ENCODE measurements at places on chromosomes 4 and X.

DNA sequence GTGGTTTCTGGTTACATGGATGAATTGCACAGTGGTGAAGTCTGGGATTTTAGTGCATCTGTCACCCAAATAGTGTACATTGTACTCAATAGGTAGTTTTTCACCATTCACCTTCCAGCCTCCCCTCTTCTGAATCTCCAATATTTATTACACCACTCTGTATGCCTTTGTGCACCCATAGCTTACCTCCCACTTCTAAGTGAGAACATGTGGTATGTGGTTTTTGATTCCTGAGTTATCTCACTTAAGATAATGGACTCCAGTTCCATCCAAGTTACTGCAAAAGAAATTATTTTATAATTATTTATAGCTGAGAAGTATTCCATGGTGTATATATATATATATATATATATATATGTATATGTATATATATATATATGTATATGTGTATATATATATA is 155.8 kb downstream of the HHIP start:
- no peak for DNase-seq

- no peak for DNase-seq
Observed at GRCh38 chr4:7635445-7636239, 200.9 kb upstream of the PSAPL1 start.

DNA sequence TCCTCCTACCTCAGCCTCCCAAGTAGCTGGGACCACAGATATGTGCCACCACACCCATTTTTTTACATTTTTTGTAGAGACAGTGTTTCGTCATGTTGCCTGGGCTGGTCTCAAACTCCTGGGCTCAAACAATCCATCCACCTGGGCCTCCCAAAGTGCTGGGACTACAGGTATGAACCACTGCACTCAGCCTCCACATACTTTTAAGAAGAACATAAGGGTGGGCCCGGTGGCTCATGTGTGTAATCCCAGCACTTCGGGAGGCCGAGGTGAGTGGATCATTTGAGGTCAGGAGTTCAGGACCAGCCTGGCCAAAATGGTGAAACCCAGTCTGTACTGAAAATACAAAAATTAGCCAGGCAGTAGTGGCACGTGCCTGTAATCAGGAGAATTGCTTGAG is 51.5 kb upstream of the MXD4 start:
- DNase-seq: no peak

DNA sequence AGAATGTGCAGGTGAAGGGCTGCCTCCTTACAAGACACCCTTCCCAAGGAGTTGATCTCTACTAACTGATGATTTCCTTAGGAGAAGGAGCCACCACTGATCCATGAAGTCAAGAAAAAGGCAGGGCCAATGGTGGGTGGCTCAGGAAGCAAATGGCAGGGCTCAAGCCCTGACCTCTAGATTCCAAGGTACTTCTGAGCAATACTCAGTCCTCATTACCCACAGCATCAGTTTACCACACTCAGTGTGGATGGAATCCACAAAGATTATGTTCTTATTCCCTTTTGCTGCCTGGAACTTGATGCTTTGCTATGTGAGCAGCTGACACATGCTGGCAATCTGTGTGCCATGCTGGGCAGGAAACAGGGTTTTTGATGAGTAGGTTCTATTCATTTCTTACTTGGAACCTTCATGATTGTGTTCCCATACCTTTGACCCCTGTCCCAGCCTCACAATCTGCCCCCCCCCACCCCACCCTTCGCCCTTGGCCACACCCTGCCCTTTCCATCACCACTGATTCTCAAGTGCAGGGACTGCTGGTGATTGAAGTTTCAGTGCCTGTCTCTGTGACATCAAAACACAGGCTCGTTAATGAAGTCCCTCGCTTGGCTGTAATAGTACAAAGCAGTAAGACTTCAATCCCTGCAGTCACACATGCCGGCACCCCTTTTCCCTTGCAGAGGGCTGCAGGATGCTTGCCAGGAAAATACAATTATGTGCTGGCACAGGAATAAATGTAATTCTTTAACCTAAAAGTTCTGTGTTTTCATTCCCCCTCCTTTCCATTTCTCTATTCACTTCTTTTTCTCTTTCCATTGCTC is 135.6 kb upstream of the GPC4 start:
- DNase-seq: no peak

DNA sequence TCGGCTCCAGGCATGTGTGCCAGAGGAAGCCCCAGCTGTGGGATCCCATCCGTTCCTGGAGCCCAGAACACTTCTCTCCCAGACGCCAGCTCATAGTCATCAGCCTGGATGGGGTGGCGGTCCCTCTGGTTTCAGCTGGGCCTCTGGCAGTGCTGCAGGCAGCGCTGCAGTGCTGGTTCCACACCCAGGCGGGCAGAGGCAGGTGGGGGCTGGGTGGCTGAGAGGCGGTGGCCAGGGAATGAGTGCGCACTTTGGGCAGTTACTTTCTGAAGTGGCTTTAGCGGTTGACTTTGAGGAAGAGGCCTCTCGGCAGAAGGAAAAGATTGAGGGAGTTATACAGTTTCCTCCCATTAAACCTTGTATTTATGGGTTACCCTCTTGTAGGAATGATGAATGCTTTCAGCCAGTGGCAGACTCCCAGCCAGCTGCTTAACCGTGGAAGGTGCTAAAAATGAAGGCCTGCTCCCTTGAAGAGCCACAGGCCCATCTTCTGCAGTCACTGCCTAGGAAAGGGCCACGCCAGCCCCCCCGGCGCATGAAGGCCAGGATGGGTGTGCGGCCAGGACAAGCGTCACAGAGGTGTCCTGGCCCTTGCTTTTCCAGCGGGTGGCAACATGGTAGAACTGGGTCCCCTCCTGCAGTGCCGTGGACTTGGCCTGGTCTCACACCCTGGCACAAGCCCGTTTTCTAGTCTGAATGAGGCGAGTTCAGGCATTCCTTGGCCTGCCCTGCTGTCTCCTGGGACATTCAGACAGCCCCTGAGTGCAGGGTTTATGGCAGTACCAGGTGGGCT is 9.9 kb downstream of the TADA2B start:
- DNase-seq: peak; percentile 64

DNA sequence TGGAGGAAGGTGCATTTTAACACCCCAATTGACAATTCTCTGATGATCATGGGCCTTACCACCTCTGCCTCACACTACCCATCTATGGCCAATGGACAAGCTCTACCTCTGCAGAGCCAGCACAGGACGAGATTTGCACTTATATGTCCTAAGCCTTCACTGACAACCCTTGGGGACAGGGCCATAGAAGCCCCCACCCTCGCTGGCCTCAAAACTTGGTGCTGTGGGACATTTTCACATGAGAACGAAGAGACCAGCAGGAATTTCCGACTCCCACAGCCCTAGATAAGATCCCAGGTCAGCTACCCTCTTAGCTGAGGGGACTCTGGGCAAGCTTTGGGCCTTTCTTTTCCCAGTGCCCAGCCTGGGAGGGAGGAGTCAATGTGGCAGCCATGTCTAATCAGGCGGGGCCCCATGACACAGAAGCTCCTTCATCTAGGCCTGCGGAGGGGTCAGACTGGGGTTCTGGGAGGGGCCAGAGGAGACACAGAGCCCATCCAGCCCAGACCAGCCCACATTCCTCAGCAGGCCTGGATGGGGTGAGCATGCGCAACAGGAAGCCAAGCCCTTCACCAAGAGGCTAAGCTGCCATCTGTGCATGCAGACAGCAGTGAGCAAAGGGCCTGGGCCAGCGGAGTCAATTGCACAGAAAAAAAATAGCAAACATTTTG is 12.1 kb downstream of the PJA1 start:
- peak; percentile 87 for DNase-seq

DNA sequence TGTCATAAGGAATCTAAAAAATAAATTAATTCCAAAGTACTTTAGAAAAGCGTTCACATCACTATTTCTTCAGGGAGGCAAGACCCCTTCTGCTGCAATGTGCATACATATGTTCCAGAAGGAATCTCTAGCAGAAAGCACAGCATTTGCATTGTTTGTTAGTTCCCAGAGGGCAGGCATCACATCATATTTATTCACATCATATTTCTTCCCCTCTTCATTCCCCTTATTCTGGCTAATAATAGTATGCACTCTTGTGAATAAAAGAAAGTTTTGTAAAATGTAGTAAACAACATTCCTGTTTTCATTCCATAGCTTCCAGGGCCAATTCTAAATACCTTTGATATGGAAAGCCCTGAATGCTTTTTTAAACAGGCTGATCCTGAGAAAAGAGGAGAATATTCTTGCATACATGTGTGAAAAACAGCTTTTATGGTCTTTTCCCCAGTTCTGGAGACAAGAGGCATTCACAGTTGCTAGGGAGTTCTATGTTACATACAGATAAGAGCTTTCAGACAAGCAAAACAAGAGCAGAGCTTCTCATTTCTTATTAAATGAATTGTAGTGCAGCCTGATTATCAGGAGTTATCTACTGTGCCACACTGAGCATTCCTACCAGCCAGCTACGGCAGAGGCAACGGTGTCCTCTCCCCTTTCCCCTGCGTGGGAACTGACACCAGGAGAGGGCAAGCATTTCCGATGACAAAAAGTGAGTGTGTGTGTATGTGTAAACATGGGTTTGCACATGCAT is 15.2 kb downstream of the GATB start:
- DNase-seq: no peak

DNA sequence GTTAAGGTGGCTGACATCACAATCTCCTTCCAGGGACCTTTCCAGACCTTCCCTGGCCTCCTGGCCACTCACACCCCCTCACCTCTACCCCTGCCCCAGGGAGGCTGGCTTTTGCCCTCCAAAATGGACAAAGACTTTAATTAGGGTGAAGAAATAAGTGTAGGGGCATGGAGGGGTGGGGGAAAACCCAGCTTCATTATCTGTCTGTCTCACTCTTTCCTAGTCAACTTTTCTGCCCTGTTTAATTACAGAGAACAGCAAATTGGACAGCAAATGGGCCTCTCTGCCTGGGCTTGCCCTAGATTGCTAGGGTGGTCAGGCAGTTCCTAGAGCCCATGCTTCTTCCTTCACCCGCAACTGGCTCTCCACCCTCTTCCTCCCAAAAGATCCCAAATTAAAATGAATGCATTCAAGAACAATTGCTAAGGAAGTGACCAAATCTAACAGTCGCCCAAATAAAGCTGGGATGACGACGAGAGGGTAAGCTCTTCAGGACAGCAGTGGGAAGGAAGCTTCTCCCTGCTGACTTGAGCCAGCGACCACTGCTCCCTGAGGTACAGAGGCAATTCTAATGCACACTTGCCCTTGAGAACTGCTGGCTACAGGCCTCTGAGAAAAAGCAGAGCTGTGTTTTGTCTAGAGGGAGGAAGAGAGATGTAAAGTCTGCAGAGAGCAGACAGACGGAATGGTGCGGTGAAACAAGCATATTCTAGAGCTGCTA is 12.4 kb downstream of the RAI2 start:
- DNase-seq: no peak

GRCh38 chr4:54700986-54701385 is 43.2 kb downstream of the KIT start:
- DNase-seq: no peak

- DNase-seq: no peak
Observed at GRCh38 chr4:14132301-14132700, 504.8 kb upstream of the BOD1L1 start.

GRCh38 chr4:176818531-176818930 is 25.8 kb upstream of the VEGFC start:
- DNase-seq: no peak

- DNase-seq: no peak
Observed at GRCh38 chr4:38765382-38765781, 17.4 kb downstream of the TLR10 start.

DNA sequence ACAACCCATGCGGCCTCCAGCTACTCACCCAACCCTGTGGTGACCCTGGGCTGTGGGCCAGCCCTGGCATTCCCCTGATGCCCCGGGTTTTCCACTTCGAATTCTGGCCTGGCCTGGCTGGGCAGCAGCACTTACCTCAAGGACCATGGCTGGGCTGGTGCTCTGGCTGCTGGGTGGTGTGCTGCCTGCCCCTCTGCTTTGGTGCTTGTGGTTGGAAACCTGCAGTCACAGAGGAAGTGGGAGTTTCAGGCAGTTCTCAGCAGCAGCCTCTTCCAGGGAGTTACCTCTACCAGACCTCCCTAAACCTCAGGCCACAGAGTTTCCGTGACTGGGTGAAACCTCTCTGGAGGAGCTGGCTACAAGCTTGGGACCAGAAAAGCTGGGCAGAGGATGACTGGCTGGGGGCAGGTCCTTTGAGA is at the start of gene CXCR3:
Gene CXCR3 (minus strand): TSS at position 209 of the 419 bp plus-strand sequence. CDS start 62 bp downstream, at position 147.
- no peak for DNase-seq

GRCh38 chrX:149877157-149877556 is 3.8 kb upstream of the MAGEA8 start:
- no peak for DNase-seq

DNA sequence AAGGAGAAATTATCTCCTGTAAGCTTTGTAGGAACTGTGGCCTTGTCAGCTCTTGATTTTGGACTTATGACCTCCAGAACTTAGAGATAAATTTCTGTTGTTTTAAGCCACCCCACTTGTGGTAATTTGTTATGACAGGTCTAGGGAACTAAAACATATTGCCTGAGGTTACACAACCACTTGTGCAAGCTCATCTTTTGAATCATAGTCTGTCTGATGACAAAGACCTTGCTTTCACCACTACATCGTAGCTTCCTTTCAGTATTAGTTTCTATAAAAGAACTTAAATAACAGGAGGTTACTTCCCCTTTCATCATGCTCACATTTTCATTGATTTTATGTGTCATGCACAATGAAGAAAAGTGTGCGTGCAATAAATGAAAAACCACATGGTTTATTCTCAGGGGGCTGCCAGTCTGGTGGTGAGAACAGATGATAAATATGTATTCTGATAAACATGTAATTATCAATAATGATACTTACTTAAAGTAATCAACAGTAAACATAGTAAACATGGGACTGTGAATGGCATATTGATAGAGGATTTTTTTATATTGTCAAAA is 690.0 kb upstream of the HS3ST1 start:
- DNase-seq: no peak

- no peak for DNase-seq
Observed at GRCh38 chrX:7711167-7711566, 131.8 kb upstream of the VCX start.

DNA sequence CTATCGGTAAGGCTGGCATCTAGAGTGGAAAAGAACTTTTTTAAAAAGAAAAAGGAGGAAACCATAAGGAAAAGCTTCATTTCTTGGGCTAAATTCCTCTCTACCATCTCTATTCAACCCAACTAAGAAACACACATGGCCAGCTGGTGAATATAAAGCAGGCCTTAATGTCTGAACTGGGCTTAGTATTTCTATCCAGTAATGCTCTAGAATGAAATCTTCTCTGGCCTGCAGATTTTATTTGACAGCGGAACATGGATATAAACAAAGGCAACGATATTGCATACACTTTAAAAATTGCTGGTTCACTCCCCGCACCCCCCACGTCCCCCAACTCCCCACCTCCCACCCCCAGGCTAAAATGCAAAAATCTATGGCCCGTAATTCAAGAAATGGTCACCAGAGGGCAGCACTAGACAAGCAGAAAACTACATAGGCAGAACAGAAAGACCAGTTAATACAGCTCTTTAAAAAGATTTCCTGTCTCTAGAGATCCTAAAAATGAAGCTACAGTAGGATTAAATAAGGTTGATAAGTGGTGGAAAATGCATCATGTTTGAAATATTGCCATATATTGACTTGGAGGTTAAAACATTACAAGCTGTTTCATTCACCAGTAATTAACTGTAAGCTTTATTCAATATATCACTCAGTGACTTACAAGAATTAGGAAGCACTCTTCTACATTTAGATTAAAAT is 155.2 kb upstream of the GALNT7 start:
- DNase-seq: peak; percentile 47
